ENCODE measurements at places on chromosomes 2 and 18.

DNA sequence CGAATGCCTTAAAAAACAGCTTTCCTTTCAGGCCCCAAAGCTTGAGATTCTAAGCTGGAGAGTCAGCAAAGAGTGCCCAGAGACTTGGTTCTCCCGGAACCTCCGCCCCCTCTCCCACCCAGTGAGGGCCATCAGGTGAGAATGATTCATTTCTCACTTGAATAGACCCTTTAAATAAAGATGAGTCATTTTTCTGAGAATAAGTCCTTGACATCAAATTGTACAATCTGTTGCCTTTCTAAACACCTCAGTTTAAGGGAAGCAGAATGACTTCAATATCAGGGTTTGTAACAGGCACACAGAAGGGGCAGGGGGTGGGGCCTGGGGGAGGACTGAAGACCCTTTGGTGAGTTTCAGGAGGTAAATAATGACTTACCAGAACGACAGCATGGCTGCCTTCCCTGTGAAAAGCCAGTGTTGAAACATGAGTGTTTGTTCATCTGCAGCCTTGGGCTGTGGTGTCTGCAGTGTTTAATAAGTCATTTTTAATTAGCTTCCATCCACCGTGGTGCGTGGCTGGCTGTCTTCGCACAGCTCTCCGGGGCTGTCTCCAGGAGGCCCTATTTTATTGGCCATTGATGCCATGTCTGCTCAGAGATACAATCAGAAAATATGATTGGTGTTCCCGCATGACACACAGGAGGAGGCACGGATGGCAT lies 134.9 kb upstream of the ZNF236 start:
- no peak for DNase-seq

DNA sequence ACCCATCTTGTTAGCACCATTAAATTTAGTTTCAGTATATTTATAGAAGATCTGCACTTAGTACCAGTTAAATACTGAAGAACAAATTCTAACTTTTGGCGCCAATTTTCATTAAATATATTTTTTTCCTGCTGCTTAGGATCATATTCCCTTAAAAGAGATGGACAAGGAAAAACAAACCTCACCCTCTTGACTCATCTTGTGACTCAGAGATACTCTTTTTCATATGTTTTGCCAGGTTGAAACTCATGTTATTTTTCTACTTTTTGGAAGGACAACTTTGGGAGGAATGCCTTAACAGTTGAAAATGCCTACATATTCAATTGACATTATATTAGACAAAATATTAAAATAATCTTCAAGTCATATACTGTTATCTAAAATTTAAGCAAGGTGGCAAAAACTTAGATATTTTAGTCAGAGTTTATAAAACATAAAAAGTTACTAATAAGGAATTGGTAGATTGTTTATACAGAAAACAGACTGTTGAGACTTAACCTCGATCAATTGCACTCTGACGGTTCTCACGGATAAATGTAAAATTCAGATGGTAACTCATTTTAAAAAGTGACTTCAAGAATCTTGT lies 36.2 kb downstream of the PNO1 start:
- no peak for DNase-seq

GRCh38 chr2:24521975-24522639 lies 31.1 kb downstream of the NCOA1 start:
- DNase-seq: no peak

DNA sequence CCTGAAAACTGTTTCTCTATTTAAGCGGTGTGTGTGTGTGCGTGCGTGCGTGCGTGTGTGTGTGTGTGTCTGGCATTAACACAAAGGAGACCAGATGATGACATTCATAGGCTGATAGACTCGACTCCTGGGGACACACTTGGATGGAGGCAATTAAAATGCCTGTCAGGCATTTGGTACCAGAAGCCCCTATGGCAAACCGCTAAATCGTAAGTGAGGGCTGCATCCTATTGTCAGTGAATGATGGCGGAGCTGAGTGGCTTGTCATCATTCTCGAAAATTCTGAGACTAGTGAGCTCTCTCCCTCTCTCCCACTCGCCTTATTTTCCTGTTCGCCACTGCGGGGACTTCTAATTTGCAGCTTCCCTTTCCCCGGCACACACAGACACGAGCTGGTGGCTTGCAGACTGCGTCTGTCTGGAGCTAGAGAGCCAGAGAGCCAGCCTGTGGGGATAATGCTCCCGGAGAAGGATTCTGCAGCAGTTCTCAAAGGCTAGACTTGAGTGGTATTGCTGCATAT lies 155.4 kb downstream of the MAP2 start:
- DNase-seq: no peak

DNA sequence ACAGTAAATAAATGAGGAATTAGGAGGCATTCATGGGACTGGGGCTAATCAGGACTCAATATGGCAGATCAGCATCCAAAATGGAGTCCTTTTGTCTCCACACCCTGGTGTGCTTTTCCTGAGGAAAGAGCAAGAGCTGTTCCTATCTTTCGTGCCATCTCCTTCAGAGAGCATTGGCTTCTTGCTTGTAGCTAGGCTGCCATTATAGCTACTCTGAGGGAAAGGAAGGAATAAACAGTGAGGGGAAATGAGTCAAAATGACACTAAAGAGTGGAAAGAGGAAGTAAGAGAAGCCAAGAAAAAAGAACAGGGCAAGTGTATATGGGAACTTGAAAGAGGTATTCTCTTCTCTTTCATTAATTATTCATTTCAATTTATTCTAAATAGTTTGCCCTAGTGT lies 8.4 kb upstream of the NMI start:
- no peak for DNase-seq

DNA sequence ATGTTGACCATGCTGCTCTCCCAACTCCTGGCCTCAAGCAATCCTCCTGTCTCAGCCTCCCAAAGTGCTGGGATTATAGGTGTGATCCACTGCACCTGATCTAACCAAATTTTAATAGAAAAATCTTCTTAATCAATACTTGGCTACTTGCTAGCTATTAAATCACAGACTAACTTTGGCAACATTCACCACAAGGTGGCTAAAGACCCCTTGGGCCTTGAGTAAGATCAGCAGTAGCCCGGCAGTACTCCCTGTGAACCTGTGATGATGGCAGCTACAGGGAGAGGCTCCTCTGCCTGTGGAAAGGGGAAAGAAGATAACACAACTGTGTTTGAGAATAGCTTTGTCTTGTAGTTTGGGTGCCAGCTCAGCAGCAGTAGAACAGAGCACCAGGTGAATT lies 102.9 kb downstream of the SLC39A10 start:
- no peak for DNase-seq

- DNase-seq: no peak
Observed at GRCh38 chr2:238591732-238592131, 165.0 kb downstream of the ASB1 start.

- DNase-seq: no peak
Observed at GRCh38 chr2:40016151-40016885, 237.3 kb upstream of the THUMPD2 start.

DNA sequence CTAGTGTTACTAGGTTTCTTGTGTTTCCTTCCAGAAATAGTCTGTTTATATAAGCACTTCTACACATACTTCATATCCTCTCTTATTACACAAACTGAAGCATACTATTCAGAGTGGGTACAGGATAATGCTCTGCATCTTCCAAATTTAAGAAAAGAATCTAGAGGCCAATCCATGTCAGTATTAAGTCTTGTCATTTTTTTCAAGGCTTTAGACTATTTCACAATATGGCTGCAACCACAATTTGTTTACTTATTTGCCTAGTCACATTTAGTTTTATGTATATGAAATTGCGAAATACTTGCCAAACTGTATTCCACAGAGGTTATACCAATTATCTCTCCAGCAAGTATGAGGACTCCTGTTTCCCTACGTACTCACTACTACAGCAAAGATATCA lies 27.9 kb downstream of the IWS1 start:
- DNase-seq: no peak

DNA sequence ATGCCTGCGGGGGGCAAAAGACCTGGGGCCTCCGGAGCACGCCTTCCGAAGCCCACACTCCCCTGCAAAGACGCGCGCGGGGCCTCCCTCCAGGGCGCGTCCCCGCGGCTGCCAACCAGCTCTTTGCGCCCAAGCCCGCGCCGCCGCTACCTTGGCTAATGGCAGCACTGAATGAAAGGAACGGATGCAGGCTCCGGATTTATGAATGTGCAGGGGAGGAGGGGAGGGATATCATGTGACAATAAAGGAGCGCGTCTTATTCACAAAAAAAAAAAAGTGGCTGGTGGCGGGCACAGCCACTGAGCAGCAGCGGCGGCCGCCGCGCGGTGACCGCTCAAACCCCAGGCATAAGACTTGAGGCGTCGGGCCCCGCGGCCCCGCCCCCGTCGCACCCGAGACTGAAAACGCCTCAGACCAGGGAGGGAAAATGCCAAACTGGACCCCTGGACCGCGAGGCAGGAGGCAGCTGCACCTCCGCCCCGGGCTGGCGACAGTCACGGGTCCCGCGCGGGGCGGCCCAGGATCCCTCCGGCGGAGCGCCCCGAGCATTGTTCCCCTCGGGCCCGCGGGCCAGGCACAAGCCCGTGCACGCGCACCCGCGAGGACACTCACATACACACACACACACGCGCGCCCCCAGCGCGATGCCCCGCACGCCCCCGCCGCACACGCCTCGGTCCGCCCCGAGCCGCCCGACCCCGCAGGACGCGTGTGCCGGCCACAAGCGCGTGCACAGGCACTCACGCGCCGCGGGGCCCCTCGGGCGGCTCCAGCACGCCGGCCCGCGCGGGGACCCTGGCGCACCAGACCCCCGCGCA lies 1.6 kb downstream of the SPRED2 start:
- peak; percentile 43 for DNase-seq

DNA sequence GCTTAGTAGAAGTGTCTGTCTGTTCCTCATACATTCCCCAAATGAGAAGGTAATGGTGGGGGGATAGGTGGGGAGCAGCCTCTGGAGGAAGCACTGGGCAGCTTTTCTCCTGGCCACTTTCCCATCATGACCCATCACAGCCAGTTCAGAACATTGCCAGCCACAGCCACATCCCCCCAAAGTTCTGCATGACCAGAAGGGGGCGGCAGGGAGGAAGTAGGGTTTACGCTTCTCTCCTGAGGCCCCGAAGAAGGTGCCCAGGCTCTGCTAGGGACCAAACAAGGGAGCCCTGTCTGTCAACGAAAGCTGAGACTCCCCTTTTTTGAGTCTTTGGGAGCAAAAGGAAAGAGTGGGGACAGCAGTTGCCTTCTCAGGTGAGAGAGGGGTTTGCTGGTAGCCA lies 7.7 kb downstream of the IGFBP5 start:
- DNase-seq: no peak

- DNase-seq: no peak
Observed at GRCh38 chr18:25896956-25897355, 193.5 kb downstream of the SS18 start.

DNA sequence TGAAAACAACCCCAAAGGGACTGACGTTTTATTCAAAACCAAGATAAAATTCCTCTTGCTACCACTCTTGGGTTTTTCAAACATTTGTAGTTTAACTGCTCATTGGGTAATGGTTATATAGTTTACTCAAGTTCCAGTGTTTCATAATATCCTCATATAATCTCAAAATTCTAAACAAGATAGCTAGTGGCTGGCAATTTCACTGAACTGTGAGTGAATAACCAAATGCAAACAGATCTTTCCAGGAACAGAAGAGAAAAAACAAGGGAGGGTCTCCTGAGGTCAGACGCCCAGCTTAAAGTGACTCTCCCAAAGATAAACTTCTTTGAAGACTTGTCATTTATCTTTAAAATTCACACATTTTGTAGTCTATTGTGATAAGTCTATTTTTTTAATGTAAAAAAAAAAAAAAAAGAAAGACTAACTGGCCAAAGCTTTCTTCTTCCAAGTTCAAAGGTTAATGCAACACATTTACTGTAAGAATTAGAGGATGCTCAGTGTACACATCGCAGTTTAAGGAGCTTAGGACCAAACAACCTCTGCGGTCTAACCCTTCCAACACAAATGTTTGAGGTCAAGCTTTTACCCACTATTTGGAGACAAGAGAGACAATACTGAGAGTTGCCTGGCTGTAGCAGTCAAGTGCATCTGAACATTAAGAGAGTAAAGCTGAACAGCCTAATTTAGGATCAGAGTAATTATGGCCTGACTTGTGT lies 26.6 kb downstream of the LPIN2 start:
- no peak for DNase-seq

- DNase-seq: no peak
Observed at GRCh38 chr2:233387667-233388528, 33.6 kb downstream of the DGKD start.

DNA sequence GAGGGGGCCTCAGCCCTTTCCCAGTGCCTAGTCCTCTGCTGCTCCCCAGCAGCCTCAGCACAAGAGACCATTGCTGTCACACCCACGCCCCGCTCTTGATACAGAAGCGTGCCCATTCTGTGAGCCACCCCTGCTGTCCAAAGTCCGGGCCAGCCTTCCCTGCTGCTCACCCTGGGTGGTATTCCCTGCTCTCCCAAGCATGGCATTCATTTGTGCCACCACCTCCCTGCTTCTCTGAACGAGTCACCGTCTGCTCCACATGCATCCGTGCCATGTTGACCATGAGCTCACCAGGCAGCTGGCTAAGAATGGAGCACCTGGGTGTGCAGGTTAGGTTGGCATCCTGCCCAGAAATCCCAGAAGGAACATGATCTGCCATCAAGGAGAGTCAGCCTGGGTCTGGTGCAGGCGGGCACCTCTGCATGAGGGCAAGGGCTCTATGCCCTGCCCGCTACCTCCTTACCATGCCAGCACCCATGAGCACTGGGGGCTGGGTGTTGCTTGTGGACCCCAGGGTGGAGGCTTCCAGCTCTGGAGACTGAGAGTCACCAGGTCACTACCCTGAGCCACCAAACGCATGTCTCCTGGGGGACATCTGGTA lies 63.0 kb downstream of the TWIST2 start:
- DNase-seq: no peak

DNA sequence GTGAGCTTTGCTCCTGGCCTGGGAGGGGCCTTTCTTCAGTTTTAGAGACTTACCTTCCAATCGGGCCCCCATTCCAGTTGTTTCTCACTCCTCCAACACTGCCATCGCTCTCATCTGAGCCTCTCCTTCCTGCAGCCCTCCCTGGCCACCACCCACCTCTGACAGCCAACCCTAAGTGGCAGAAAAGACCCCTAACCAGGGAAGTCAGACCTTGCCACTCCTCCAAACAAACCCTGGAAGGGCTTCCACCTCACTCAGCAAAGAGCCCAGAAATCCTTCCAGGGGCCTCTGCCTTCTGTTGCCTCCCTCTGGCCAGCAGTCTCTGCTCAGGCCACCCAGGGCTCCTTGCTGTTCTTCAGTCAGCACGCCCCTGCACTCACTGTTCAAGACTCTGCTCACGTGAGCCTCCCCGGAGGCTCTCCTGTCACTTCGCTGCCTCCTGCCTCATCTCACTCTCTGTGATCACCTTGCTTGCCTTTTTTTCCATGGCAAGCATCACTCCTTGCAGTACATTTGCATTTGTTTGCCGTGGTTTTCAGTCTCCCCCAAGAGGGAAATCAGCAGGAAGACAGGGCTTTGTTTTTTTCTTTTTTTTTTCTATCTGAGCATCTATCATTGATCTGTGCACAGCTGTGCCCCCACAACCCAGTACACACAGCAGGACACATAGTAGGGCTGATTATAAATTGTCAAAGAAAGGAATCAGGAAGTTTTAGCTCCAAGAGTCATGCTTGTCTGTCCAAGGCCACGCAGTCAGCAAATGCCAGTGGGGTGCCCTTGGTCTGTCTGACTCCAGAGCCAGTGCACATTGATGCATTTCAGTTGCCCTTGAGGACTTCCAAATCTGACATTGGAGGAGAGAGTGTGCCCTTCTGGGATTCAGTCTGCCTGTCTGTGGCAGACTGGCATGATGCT lies 83.9 kb downstream of the INHBB start:
- DNase-seq: no peak
